Fibroblast of skin of right biceps (primary cell): ENCODE measurements at places on chromosomes 1 and 21.

- peak; percentile 36 for DNase-seq
Observed at GRCh38 chr1:246695136-246695535, 29.1 kb upstream of the SCCPDH start.

- peak; percentile 95 for DNase-seq
Observed at GRCh38 chr1:161045736-161046604, at the start of gene USF1. TSS of gene USF1 (minus strand) at chr1:161045977. CDS start at chr1:161043275, 2,702 bp downstream.

DNA sequence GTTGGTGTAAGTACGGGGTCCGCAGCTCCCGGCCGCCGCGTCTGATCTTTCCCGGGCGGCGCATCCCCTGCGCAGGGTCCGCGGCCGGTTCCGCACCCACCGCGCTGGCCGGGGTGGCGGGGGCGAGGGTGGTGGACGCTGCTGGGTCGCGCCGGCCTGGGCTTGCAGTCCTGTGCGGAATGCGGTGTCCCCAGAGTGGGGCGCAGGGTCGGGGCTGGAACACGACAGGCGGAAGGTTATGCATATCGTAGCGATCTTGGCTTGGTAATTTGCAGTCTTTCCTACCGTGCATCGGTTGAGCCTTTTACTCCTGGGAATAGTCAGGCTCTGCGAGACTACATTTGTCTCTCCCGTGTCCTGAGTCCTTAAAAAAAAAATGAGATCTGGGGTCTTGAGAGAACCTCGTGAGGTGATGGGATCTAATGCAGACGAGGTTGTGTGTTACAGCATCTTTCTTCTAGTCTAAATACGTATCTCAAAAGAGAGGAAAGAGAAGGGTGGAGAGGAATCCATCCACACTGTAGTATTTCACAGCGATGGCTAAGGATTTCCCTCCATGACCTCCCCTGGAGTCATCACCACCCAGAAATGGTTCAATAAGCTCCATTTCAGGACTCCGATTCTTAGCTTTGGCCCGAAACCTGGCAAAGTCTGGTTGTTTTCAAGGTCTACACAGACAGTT lies 572 bp downstream of the ATP1B1 start:
- DNase-seq = peak; percentile 50

DNA sequence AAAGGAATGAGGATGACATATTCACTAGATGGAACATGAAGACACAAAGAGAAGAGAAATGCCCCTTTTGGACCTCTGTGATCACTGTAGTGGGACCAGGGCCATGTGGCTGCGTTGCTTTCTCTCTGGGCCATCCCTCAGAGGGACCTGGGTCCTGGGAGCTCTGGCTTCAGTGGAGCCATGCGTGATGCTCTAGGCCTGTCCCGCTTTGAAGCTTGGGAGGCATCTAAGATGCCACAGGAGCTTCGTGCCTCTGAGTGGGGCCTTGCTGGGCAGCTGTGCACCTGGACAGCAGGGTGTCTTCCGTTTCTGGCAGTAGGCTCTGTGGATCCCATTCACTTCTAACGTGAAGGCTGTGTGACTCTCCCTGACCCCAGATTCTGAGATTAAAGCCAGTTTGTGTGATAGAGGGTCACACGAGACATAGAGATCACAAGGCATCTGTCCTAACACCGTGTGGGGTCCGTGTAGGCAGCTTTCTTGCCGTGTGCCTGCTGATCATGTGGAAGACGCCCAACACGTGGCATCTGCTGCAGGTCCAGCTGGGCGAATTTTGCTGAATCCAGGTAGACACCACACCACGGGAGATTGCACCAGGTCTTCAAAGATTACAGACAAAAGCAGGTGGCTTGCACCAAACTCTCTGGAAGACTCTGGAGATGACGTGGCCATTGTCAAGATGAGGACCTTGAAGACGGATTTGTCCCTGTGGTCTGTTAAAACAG lies 17.2 kb upstream of the PRSS38 start:
- DNase-seq = no peak
